CD4-positive, alpha-beta T cell (primary cell): ENCODE measurements at places on chromosomes 16 and 17.

- no peak for DNase-seq
These were observed 51.4 kb upstream of the TMEM132E start for GRCh38 chr17:34527908-34528470.

GRCh38 chr16:629833-630248 lies 944 bp upstream of the WFIKKN1 start:
- DNase-seq, result no peak

GRCh38 chr17:8941980-8942622 lies 23.4 kb downstream of the PIK3R5 start:
- DNase-seq, result peak; percentile 60

- DNase-seq, result no peak
These were observed 19.4 kb downstream of the PRDM7 start for GRCh38 chr16:90057738-90058173.

DNA sequence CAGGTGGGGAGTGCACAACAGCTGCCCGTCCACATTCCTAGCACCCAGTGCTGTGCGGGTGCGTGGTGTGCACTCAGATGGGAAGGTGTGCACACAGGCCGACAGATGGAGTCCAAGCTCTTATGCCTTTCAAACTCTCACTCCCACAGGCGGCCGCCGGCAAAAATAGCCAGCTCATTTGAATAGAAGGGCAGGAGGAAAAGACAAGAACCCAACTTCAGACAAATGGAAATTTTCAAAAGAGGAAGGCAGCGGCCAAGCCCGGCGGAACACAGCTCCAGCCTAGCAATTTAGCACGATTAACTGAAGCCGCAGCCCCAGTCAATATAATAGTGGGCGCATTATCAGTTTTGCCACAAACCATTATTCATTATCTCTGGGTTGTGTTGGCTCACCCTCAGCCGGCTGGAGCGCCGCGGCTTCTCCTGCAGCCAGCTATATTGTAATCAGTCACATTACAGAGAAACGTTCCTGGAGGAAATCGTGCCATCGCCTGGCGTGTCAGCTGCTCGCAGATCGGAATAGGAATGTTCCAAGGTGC lies 103.9 kb upstream of the SEC14L1 start:
- DNase-seq, result no peak

- no peak for DNase-seq
These were observed 3.2 kb downstream of the WIPI1 start for GRCh38 chr17:68453991-68454665.

DNA sequence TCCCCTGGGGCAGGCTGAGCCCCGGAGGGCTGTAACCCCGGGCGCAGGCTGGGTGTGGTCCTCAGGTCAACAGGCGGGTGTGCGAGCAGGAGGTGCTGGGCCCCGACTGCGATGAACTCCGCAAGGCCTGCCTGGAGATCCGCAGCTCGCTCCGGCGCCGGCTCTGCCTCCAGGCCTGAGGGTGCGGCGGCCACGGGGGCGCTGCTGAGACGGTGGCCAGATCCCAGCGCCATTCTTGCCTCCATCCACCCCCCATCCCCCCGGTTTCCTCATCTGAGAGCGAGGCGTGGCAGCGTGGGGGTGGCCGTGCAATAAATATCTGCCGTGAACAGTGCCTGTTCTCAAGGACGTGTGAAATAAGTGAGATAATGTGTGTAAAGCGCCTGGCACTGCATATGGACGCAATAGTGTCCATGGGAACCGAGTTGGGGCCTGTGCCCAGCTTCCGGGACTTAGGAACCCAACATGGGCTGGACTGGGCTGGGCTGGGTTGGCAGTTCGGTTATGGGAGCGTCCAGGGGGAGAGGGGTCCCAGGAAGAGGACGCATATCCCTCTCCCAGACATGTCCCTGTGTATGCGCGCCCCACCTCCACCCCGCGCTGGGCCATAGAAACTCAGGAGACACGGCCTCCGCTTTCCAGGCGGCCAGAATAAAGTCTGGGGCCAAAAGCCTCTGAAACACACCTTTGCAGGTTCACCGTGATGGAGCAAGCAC lies 15.0 kb downstream of the ZNF213 start:
- no peak for DNase-seq

GRCh38 chr17:80921741-80922579 lies 69.7 kb upstream of the CHMP6 start:
- DNase-seq, result no peak

DNA sequence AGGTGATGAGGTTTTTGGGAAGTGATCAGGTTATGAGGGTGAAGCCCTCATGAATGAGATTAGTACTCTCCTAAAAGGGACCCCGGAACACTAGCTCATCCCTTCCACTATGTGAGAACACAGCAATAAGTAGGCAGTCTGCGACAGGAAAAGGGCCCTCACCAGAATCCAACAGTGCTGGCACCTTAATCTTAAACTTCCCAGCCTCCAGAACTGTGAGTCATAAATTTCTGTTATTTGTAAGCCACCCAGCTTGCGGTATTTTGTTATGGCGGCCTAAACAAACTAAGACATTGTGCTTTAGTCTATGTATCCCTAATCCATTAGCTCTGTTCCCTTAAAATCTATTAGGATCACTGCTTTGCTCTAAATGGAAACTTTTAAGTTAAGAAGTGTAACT lies 8.5 kb downstream of the SLFN12 start:
- no peak for DNase-seq

DNA sequence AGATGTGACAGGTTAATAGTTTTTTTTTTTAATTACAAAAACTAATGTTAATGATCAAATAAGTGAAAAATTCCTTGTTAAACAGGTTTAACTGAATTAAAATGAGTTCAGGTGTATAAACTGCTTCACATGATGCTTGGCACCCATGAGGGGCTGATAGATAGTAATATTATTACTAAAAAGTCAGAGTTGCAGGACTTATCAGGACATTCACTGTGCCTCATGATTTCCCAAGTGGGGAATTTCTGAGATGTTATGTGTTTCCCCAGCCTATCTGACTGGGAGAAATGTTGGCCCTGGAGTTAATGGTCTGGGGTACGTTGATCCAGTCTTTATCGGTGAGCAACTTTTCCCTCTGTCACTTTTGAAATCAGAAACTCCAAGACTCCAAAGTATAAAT lies 102.1 kb downstream of the PLCG2 start:
- no peak for DNase-seq

DNA sequence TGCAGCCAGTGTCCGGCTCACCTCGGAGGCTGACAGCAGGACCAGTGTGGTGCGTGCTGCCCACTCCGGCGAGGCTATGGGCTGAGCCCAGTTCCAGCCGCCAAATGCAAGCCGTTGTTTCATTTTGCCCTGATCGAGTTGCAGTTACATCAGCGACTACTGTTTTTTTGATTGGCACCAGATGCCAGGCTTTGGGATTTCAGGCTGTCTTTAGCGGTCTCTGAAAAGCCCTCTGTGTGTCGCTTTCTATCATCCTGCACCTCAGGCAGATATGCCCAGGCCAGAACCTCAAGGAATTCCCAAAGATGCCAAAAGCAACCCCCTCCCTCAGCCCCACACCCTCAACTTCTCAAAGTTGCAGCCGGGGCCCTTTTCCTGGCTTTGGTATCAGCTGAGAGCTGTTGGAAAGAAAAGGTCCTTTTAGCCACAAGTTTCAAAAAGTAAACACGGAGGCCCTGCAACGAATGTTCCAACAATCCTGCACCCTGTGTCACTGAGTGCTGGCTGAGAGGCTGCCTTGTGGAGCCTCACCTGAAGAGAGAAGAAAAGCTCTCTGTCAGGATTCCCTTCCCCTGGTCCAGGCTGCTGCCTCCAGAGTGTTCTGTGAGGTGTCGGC lies 58.9 kb downstream of the WWP2 start:
- DNase-seq, result no peak

GRCh38 chr16:51125992-51126391 lies 25.1 kb downstream of the SALL1 start:
- no peak for DNase-seq

DNA sequence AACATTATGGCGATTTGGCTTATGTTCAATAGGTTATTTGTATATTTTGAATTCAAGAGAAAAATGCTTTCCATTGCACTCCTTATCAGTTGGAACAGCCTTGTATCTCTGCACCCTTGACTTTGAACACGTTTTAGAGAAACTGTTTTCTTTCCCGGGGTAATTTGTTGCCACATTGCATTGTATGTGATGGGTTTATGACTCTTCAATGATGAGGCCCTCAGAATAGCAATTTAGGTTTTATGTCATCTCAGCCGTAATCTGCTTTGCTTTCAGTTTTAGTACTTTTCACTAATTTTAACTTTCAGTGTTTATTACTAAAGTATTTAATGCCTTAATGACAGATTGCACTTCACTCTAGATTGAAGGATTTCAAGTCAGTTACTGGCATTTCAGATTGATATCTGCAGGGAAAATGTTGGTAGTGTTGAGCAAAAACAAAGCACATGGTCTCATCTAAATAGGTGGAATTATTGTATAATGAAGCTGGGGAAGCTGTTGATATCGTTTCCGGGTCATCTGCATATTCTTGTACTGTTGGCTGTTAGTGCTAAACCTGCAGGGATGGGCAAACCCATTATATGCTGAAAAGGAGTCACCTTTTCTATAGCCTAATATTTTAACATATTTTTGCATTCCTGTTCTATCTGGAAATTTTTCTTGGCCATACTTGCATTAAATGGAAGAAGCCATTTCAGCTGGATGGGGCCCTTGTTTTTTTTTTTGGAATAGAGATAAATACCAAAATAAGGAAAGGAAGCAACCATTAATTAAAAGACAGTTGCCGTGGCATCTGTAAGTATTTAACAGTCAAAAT lies 2.0 kb downstream of the LUC7L3 start:
- no peak for DNase-seq

DNA sequence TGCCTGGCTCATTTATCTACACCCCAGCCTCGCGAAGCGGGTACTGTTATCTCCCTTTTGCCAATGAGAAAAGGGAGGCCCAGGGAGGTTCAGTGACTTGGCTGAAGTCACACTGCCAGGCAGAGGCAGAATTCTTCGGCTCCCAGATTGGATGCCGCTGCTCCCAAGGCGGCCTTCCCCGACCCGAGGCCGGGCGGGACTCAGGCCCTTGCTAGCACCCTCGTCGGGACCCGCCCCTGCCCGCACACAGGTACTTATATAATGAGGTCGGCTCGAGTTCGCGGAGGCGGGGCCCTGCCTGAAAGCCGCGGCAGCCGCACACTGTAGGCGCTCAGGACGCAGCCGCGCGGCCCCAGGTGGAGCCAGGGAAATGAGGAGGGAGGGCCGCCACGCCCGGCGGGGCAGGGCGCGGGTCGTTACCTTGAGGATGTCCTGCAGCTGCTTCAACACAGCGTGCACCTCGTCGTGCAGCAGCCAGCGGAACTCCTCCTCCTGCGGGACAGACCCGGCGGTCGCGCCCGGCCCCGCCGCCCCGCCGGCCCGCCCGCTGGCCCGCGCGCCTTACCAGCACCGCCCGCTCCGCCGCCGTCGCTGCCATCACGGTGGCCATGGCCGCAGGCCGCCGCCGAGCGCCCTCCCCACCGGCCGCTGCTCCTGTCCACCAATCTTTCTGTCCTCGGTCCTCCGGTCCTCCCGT lies at the start of gene ROGDI:
TSS of gene ROGDI (minus strand) at position 672 of the 697 bp plus-strand sequence. CDS start at position 610, 62 bp downstream.
- DNase-seq, result peak; percentile 83

GRCh38 chr16:29674188-29674587 lies 4.8 kb upstream of the QPRT start:
- no peak for DNase-seq

GRCh38 chr16:89958068-89958467 lies 9.5 kb downstream of the DEF8 start:
- DNase-seq, result no peak

DNA sequence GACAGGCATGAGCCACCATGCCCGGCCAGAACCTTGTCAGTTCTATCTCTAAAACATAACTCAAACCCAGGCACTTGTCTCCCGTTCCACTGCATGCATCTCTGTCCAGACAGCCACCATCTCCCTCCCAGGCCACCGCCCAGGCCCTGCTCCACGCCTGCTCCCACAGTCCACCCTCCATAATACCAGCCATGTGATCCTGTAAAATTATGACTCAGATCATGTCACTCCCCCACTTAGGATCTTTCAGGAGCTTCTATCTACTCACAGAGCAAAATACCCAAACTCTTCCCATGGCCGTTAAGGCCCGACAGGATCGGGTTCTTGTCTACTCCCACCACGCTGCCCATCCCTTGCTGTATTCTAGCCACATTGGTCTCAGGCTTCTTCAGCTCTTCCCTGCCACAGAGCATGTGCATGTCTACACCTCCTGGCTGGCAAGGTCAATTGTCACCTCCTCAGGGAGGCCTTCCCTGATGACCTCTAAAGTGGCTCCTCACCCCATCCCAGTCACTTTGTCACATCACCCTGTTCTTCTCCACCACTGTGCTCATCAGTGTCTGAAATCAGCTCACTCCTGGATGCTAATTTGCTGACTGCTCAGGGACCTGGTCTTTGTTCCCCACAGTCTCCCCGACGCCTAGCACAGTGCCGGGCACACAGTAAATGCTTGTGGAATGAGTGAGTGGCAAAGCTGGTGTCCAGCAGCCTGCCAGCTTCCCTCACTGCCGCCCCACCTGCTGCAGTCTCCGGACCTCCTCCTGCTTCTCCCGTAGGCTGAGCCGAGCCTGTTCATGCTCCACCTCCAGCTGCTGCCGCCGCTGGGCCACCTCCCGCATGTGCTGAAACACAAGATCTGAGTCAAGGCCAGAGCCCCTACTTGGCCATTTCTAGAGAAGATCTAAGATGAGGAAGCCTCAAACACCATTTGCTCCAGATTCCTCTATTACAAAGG lies 6.7 kb downstream of the TSPOAP1 start:
- DNase-seq, result no peak

- DNase-seq, result no peak
These were observed 3.1 kb downstream of the PHAF1 start for GRCh38 chr16:67112591-67113399.

DNA sequence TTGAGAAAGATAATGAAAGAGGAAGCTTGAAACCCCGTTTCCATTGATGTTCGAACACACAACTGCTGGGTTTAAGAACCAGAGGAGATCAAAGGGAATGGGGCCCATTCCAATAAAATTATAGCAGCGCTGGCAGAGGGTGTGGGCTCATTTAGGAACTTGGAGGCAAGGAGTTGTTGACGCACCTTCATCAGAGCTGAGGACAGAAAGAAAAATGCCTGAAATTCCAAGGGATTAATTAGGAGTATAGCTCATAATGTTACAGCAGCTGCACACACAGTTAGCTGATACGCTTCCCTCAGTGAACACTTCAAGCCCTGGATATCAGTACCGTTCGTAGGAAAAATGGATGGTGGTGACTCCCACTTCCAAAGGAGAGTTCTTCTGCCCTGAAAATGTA lies 127.2 kb downstream of the AXIN2 start:
- no peak for DNase-seq

GRCh38 chr16:57801098-57801808 lies 1.0 kb downstream of the KIFC3 start:
- no peak for DNase-seq

- no peak for DNase-seq
These were observed 59.5 kb upstream of the LHX1 start for GRCh38 chr17:36877771-36878170.

DNA sequence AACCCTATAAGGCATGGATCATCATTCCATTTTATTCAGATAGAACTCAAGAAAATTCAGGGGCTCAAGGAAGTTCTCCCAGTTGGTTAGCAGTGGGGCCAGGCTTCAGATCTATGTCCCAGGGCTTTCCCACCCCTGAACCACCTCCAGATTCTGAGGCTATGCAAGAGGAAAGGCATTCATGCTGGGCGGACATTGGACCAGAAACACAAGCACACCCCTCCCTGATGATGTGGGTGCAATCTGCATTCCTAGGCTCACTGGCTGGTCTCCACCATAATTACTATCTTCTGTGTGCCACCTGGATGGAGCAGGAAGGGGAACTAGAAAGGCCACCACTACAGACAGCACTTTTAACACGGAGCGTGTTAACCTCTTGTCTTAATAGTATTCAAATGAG lies 63.2 kb upstream of the ASIC2 start:
- no peak for DNase-seq

- no peak for DNase-seq
These were observed 123.8 kb upstream of the RPL38 start for GRCh38 chr17:74079537-74080300.

GRCh38 chr17:33611532-33611931 lies 318.4 kb upstream of the ASIC2 start:
- no peak for DNase-seq
